ENCODE measurements at places on chromosomes 6 and 20. TPM values are rescaled to one million over a fixed set of nuclear protein-coding genes. Genes with fewer than 3 reads are reported as not detected.

DNA sequence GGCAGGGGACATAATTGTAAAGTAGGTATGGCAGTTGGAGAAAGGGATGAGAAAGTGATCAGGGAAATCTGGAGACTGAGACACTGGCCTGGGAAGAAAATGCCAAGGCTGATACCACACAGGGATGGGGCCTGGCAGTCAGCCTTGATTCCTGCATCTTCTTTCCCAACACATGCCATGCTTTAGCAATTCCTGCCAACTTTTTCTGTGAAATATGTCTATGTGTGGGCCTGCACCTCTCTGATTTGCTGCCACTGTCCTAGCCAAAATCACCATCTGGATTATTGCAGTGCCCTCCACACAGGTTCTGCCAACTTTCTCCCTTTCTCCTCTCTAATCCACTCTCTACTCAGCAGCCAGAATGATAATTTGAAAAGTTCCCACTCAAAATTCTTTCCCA is 759.8 kb upstream of the CITED2 start:
- no peak for DNase-seq

- DNase-seq, result no peak
Measured at GRCh38 chr20:20051767-20052073, 546 bp downstream of the CRNKL1 start.

- DNase-seq, result peak; percentile 33
Measured at GRCh38 chr6:35449287-35449881, 2.8 kb upstream of the FANCE start.

GRCh38 chr6:125910527-125910926 is 46.0 kb upstream of the HINT3 start:
- no peak for DNase-seq

DNA sequence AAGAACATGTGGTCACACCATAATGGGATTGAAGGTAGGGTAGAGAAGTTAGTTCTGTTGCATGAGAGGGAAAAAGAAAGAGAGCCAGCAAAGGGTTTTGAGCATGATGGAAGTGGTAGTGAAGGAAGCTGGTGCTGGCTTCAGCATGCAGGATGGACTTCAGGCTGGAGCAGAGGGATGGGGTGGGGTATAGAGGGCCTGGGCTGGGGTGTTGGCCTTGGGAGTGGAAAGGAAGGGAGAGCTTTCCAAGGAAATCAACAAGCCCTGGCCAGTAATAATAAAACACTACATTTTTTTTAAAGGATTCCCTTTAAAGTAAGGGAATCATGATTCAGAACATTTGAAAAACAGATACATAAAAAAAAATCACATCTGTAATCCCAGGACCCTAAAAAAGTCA is 61.2 kb downstream of the LAMA4 start:
- DNase-seq, result no peak

NDUFAF4 gene
- total RNA-seq, result 10.8 TPM

SLC25A27 gene
- total RNA-seq, result 29.5 TPM

EBF4 gene
- 8.5 TPM for total RNA-seq

- DNase-seq, result no peak
Measured at GRCh38 chr20:38150335-38151170, 14.5 kb downstream of the TGM2 start.

DNA sequence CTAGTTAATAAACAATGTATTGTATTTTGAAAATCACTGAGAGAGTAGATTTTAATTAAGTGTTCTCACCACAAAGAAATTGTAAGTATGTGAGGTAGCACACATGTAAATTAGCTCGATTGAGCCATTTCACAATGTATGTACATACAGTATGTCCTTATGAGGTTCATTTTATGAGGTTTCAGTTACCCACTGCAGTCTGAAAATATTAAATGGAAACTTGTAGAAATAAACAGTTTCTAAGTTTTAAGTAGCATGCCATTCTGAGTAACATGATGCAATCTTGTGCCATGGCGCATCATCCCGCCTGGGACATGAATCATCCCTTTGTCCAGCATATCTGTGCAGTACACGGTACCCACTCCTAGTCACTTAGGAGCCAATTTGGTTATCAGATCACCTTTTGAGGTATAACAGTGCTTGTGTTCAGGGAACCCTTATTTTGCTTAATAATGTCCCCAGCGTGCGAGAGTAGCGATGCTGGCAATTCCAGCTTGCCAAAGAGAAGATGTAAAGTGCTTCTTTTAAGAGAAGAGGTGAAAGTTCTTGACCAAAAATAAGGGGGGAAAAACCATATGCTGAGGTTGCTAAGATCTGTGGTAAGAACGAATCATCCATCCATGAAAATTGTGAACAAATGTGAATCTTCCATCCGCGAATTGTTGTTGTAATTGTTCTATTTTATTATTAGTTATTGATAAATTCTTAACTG is 64.7 kb downstream of the KCNS1 start:
- no peak for DNase-seq

DNA sequence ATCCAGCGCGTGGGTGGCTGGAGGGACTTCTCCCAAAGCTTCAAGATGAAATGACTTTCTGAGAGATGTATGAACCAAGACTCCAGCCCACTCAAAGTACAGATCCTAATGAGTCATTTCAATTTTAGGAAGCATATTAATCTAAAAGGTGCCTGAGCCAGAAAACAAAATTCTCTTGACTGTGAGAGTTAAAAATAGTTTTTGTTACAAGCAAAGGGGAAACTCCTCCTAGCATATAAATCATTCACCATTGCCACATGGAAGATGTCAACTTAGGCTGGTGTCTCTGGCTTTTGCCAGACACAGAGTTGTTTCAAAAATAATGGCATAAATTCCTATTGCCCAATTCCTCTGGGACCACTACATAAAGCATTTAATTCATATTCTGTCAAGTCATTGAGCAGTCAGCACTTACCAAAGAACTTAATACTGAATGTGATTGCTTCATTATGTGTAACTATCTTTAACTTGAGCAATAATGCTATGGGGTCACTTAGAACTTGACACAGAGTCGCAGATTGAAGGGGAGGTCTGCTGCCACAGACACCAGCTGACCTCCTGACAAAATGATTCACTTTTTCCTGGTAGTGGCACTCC is 280.6 kb downstream of the SLC35F1 start:
- no peak for DNase-seq
